ENCODE measurements at places on chromosomes 1 and 21.

GRCh38 chr1:67690411-67690810, 5.4 kb downstream of the GADD45A start:
- DNase-seq, result no peak

- DNase-seq, result no peak
These were observed 6.7 kb downstream of the ABCG1 start for GRCh38 chr21:42225571-42226155.

DNA sequence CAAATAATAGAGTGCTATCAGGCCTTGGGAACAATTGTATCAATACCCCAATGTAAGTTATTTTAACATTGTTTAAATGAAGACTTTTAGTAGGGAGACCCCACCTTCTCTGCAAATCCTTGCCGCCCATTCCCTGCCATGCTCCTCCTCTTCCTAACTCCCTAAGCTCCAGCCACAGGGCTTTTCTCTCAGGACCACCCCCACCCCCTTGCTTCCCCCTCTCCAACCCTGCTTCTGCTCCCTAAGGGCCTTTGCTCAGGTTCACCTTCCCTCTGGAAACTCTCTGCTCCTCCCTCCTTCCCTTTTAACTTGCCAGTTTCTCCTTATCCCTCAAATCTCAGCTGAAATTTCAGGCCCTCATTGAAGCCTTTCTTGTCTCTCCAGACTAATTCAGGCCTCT, 16.8 kb downstream of the CCDC190 start:
- DNase-seq, result no peak

DNA sequence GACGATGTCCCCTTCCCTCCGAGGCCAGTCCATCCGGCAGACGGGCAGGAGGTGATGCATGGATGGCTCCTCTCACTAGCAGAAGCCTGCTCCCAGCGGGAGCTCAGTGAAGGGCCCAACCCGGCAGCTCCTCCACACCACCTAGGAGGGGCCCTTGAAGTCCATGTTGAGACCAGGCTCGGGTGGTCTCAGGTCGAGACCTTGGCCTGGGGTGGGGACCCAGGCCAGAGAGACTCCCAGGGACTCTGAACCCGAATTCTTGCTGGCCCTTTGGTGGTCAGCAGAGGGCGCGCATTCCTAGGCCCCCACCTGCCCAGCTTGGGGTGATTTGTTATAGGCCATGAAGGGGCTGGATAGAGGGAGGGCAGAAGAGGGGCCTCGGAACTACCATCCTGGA, 642 bp upstream of the NT5C1A start:
- peak; percentile 38 for DNase-seq

- DNase-seq, result no peak
These were observed 869.2 kb downstream of the MRPL39 start for GRCh38 chr21:24738063-24738462.

DNA sequence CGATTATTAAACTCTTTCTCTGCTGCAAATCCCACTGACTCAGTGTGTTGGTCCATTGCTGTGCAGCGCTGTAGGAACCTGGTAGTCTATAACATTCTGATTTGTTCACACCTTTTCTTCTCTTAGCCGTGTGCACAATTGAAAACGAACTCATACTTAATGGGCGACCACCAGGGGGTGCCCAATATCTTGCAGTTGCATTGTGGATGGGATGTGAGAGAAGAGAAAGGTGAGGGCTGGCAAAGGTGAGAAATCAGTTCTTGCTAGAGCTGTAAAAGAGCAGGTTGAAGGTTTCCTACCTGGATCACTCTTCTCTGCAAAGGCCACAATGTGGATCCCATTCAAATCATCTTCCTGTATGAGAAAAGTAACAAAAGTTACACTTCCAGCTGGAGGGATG, 51.0 kb downstream of the CASQ2 start:
- no peak for DNase-seq

- no peak for DNase-seq
These were observed 160.4 kb upstream of the SYT6 start for GRCh38 chr1:114314098-114314497.

DNA sequence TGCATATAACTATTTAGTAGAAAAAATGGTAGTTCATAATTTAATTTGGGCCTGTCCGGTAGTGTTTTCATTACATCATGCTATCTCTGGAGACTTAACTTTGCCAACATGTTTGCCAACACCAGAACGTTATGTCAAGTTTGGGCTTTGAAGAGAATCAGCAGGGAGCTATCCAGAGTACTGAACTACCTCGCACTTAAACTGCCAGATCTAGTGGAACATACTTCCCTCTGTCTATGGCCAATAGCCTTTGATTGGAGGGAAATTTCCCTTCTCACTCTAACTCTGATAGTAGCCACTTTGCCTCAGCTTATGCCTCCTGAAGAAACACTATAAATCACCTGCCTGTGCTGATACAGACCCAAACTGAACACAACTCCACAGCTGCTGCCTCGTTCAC, 10.0 kb downstream of the LRRC53 start:
- no peak for DNase-seq

DNA sequence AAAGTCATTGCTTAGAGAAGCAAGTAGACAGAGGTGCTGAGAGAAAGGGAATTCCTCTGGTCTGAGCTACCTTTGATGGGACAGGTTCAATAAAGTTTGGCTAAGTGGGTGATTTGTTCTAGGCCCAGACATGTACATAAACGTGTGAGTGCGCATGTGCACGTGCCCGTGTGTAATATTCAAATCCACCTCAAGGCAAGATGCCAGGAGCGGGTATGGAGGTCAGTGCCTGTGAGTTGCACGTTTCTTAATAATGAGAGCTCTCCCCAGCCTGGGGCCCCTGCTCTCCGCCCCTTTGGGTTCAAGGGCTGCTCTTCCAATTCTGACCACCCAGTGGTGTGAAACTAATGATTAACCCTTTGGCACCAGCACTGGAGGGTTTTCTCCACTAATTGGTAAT, 53.8 kb upstream of the LMO4 start:
- DNase-seq, result no peak

GRCh38 chr1:36807262-36807661, 227.1 kb downstream of the GRIK3 start:
- DNase-seq, result no peak

DNA sequence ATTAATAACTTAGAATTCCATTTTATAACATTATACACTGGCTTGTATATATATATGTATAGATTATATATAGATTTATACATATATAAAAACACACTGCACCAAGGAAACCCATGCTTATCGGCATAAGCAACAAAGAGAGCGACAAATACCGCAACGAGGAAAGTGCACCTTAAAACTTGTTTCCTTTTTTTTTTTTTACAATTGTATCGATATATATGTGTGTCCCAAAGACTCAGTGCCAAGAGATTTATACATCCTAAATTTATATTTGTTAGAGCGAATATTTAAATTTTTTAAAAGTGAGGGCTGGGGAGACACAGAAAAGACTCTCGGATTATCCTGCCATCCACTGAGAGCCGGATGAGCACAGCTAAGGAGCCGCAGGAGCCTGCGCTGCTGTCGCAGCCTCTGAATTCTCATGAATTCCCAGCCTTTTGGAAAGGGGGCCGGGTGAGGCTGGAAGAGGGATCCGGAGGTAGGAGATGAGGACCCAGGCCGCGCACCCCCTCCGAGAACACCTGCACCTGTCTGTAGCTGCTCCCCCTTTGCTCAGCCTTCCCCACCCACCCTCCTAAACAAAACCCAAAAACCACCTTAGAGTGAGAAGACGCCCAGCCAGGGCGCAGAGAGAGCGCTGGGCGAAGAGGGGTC, 5.2 kb downstream of the DMRTA2 start:
- no peak for DNase-seq

DNA sequence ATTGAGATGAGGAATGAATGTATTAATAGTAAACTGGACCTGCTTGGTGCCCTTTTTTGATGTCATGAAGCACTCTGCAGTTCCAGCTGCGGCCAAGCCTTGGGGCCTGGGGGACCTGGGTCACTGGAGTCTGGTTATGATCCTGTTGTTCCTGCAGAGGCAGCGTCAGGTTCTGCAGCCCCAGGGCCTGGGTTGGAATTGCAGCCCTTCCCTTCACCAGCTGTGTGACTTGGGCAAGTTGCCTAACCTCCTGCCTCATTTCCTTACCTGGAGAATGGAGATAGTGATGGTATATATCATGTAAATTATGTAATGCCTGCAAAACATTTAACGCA, 9.1 kb upstream of the ATP5PO start:
- no peak for DNase-seq

GRCh38 chr1:204418174-204419063, 6.8 kb upstream of the PPP1R15B start:
- peak; percentile 38 for DNase-seq

DNA sequence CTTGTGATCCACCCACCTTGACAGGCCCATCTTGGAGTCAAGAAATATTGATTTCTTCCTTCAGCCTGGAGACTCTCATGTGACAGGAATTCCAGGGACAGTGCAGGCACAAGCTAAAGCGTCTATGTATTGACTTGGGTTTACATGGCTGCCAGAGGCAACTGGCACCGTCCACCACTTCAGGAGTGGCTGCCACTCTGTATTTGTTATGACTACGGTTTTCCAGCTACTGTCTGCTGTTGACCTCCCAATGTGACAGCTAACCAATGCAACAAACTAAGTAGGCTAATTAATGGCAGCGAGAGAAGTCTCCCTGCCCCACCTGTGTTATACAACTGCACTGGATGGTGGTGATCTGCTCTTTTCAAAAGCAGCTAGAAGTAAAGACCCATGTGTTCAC, 56.9 kb downstream of the CD58 start:
- no peak for DNase-seq

GRCh38 chr1:233629305-233629935, 15.5 kb downstream of the KCNK1 start:
- DNase-seq, result no peak

DNA sequence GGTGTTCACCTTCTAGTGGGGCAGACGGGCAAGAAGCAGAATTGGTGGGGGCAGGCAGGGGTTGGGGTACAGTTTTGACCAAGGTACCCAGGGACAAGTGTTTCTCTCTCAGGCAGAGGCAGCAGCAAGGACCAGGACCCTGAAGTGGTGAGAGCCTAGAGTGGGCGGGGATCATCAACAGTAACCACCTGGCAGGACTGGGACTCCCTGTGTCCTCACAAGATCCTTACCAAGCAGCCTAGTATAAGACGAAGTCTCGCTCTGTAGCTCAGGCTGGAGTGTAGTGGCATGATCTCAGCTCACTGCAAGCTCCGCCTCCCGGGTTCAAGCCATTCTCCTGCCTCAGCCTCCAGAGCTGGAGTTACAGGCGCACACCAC, 3.2 kb upstream of the NADK start:
- DNase-seq, result no peak

GRCh38 chr1:24319312-24319863, at the start of gene GRHL3:
GRHL3 (plus strand) TSS chr1:24319357; CDS start chr1:24319552, 195 bp downstream.
- DNase-seq, result no peak

- DNase-seq, result no peak
These were observed 8.4 kb downstream of the LRP8 start for GRCh38 chr1:53319296-53320101.

GRCh38 chr1:203426870-203427269, 48.7 kb upstream of the PRELP start:
- no peak for DNase-seq

DNA sequence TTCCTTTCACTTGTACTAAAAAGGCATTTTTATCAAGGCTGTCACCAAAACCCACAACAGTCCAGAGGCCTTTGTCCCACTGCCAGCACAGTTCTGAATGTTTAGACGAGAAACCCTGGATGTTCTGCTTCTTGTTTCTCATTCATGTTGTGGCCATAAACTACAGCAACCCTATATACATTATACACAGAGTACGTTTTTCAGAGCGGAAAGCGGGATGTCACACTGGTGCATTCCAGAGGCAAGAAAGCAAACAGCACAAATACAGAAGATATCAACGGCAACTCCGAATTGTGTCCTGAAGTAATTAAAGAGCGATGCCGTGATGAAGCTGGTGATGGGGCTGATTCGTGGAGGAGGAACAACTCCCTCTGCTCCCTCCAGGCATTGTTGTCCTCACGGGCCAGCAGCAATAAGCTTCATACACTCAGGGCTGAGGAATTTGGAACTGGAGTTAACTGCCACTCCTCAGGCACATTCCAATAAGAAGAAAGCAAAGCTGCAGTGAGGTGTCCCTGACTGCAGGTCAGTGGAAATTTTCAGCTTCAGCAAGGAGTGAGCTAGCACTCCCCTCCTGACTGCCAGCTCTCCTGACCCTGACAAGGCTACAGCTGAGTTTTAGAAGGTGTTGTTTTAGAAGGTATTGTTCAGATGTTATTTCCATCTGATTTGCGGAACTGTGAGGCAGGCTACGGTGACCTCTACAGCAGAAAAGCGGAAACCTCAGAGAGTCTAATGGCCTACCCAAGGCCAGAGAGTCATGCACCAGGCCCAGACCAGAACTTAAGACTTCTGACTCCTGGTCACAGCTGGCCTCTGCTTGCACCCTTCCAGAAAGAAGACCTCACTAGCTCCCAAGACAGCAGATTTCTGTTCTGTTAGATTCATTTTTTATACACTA, 149.0 kb downstream of the TGFBR3 start:
- no peak for DNase-seq

DNA sequence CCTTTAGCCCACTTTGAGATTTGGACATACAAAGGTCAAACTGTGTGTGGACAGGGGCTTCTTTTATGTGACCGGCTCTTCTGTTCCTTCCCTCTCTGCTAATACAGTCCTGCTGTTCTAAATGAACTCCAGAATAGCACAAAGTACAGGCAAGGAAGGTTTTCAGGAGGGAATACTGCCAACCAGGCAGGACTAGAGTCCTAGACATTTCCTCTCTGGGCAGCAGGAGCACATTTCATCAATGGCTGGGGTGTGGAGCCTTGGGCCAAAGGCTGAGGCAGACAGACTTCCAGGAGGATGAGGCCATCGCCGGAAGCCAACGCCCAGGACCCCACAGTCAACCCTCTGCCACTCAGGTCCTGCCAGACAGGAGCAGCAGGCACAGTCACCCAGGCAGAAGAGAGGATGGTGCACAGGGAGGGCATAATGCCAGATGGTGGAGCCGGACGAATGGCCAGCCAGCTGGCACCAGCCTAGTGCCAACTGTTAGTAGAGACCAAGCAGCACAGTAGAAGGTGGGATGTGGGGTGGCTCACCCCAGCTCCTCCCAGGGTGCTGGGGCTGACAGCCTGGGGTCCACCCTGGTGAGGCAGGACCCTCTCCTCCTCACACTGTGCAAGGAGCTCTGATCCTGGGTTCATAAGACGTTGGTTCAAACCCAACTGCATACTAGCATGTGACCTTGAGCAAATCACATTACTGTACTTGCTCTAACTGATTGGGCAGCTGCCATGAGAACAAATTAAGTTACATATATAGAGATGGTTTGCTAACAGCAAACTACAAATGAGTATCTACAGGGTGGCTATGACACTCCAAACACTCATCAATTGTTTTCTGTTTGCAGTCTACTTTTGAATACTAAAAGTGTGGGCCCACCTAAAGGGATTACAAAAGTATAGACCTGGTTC, 410.7 kb downstream of the SIPA1L2 start:
- DNase-seq, result no peak

DNA sequence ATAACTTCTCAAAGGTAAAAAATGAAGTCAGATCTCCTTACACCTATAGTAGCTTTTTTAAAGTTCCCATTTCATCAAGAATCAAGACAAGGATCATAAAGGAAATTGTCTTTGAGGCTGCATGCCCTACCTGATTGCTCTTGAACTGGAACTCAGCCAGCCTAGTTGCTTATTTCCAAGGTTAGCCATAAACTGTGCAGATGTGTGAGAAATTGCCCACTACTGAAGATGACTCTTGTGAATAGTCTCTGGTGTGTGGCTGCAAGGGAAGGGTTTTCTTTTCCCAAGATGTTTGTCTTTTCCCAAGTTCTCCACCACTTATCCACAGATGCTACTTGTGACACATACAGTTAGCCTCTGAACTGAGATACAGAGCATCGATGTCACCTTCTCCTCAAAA, 81.7 kb upstream of the DUSP10 start:
- DNase-seq, result no peak

- DNase-seq, result no peak
These were observed 1458.1 kb upstream of the B3GALT2 start for GRCh38 chr1:194644528-194644927.

GRCh38 chr1:207205614-207206061, 101.6 kb downstream of the C4BPA start:
- DNase-seq, result no peak

Data from germinal center (tissue), 1 donor.